ENCODE measurements at places on chromosomes 3 and 15. TPM values are rescaled to one million over a fixed set of nuclear protein-coding genes. Genes with fewer than 3 reads are reported as not detected.

The TGM5 gene
- total RNA-seq = 0.09 TPM

The GATA2 gene
- not detected for total RNA-seq

The VWA5B2 gene
- total RNA-seq = not detected

The CCR4 gene
- 177 TPM for total RNA-seq

The TMC3 gene
- not detected for total RNA-seq

The SAMD7 gene
- not detected for total RNA-seq
